ENCODE measurements at places on chromosomes 16 and 17.

GRCh38 chr17:77145612-77146245 is 5.0 kb downstream of the SEC14L1 start:
- no peak for DNase-seq

DNA sequence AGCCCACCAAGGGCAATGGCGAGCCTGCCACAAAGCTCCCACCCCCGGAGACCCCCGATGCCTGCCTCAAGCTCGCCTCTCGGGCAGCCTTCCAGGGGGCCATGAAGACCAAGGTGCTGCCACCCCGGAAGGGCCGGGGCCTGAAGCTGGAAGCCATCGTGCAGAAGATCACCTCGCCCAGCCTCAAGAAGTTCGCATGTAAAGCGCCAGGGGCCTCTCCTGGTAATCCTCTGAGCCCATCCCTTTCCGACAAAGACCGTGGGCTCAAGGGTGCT is 40.1 kb downstream of the SREBF1 start:
- DNase-seq, result no peak

DNA sequence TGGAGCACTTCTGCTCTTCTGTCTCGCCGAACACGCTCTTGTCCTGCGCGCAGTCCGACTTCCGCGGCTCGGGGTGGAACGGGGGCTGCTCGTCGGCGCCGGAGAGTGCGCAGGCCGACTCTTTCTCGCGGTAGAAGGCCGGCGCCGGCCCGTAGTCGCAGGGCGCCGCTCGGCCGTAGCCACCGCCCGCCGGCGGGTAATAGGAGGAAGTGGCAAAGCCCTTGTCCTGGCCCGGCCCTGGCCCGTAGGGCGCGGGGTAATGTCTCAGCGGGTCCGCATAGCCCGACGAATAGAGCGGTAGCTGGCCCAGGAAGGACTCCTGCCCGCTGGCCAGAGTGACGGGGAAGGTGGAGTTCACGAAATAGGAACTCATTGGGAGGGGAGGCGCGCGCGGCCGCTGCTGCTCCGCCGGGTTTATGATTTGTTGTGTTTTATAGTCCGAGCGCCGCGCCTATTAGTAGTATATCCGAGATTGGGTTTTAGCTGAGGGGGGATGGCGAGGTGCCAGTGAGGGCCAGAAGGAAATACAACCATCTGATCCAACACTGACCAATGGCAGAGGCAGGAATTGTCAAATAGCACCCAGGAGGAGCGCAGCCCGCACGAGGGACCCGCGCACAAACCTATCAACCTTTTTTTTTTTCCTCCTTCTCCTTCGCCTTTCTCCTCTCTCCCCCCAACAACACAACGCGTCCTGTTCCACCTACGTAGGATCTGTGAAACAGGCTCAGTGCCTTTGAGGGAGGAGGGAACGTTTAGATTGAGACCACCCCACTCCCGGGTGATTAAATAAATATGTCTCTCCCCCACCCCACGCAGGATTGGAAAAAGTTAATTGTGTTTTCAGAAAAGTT is 4.4 kb upstream of the HOXB5 start:
- no peak for DNase-seq

DNA sequence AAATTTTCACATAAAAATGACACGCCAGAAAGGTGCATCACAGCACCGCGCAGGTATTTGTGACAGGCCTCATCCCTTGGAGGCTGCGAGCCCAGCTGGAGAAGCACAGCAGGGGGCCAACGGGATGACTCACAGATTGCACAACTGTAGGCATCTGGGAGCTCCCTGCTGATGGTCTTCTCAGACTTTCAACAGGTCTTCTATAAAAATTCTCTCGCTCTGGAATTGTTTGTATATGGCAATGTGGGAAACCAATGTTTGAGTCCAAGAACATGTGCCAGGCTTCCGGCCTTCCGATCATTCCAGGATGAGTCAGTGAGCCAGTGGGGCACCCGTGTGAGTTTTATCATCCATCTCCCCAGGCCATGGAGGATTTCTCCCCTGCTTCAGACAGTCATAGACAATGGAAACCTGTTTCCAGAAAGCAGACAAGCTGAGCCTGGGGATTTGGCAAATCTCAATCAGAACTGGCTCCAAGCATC is 24.1 kb upstream of the ADORA2B start:
- peak; percentile 82 for DNase-seq

DNA sequence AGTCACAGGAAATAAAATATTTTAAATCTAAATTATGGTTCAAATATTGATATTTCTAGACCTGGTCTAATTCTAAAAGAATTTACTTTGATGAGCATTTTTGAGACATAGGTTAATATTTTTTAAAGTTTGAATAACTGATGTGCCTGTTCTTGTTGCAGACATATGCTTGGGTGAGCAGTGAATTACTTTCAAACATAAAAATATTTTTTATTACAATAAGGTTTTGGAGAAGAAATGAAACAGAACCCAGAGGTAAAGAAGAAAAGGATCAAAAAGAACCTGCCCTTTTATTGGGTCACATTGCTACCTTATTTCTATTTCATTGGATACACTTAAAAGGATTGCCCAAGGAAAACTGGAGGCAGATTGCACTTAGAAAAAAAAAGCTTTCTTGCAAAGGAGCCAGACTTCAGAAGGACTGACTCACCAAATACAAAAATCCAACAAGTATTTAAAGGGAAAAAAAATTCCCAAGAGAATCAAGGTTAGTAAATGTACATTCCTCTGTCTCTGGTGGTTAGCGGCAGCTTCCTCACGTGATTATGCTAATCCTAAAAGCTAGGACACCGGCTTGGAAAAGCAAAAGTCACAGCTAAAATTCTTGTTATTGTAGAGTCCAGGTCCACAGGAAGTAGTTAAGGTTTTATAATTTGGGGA is 18.5 kb downstream of the ENPP7 start:
- DNase-seq, result peak; percentile 34

DNA sequence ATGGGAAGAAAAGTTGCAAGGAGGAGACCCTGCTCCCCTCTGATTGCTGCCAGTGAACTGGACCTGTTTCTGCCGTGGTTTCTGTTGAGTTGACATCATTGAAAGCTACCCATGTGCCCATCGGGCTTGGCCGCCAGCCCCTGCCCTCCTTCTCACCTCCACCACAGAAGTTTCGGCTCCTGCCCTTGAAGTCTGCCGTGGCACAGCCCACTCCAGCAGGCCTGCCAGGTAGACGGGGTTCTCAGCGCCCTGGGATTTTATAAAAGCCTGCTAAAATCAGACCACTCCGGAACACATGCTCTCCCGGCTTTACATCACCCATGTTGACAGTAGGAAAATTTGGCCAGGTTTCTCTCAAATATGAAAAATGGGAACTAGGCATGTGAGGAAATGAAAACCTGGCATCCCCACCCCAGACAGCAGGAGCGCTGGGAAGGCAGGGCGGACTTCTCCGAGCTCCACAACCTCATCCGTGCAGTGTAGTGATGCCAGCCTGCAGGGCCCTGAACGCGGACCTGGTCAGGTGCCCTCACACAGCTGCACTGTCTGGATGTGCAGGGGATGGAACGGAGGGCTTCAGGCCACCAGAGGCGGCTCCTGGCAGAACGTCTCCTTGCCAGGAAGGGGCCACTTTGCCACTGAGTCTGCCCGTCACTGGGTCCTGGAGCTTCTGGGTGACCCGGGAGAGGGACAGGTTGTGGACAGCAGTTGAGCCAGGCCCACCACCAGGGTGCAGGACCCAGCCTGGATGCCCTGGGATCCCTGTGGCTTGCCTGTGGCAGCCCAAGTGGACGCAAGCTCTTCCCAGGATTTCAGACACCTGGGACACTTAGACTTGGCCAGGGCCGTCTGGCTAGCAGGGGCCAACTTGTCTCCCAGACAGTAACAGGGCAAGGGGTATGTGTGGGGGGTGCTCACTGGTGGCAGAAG is 6.9 kb upstream of the GSE1 start:
- no peak for DNase-seq

DNA sequence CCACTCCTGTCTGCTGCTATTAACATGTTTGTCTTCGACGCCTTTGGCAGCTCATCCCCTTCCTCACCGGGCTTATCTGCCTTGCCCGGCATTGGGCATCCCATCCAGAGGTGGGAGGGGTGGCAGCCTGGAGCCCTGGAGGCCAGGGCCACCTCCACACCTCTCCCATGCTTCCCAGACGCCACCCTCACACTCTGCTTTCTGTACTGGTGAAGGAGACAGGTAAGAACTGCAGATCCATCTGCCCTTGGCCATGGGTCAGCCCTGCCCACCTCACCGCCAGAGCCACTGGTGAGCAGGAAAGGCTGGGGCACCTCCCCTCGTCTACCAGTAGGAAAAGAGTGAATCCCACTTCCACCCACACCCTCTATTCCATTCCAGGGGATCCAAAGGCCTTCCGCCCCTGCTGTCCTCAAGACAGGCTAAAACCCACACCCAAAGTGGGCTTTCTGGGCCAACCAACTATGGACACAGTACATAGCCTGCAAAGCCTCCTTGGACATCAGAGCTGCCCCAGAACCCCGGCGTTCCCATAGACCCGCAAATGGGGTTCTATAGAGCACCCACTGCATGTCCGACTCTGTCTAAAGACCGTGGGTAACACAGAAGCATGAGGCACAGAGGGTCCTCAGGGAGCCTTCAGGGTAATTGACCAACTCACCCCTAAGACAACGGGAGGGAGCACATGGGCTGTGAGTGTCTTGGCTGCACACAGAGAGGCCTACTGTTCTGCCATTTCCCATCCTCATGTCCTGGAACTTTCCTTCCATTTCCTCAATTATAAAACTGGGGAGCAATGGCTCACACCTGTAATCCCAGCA is 23.4 kb upstream of the RBFOX3 start:
- no peak for DNase-seq

Measured in AG04449 (cell line).